Foreskin keratinocyte (primary cell): ENCODE measurements at places on chromosomes 5 and 9. TPM values are rescaled to one million over a fixed set of nuclear protein-coding genes. Genes with fewer than 3 reads are reported as not detected.

- peak; percentile 37 for DNase-seq
These were observed 31.0 kb upstream of the GABRP start for GRCh38 chr5:170752257-170753215.

Gene DNAJC25
- 7.1 and 7.2 TPM in 2 replicates for total RNA-seq

Gene CRHBP
- not detected in 2 replicates for total RNA-seq

GRCh38 chr5:116355819-116356601 lies 218.6 kb downstream of the SEMA6A start:
- DNase-seq = no peak

Gene SLC36A2
- not detected in 2 replicates for total RNA-seq
